ENCODE measurements at places on chromosomes 16 and 17.

DNA sequence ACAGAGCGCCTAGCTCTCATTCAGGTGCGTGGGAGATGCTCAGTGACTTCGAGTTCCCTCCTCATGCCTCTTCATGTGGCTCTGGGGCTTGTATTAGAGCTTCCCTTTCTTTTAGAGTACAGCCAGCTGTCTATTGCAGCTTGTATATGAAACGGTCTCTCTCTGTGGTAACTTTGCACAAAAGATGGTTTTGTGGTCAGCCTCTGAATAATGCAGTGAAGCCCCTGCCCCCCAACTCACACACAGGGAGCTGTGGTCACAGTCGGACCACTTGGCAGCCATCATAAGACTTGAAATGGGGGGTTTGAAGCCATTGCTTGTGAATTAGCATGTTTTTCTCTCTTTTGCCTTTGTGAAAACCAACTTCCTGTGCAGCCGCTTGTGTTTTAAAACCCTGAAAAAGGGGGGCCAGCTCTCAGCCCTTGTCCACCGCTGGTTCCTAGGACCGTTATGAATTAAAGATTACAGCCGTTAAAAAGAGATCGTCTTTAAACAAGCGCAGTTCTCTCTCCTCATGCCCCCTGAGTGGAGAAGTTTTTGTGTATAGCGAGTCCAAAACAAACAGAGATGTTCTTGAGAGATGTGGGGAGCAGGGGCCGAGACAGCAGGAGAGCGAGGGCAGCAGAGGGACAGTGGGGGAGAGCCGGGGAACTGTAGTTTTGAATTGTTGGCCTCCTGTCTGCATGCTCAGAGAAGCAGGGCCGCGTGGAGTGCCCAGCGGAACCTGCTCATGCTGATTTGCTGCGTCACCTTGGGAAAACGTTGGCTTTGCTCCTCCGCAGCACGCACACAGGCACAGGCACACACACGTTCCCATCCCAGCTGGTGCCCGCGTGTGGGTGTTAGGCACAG, 199.0 kb downstream of the MSI2 start:
- peak; percentile 98 for DNase-seq

GRCh38 chr16:10638101-10638500, 56.6 kb downstream of the TEKT5 start:
- no peak for DNase-seq

GRCh38 chr17:50473901-50474300, 4.8 kb upstream of the RSAD1 start:
- DNase-seq: no peak

DNA sequence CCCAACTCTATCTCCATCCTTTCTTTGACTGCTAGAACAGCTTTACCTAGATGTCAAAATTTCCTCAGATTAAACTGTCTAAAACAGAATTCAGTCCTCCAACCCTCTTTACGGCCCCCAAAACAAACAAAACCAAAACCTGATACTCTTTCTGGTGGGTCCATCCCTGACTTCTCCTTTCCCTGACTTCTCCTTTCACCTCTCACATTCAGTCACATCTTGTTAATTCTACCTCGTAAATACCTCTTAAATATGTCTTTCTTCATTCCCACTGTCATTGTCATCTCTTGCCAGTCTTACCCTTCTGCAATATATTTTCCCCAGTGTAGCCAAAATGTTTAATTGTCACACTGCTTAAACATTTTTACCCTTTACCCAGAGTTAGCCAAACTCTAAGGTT, 4.6 kb downstream of the PPM1E start:
- DNase-seq: no peak

- no peak for DNase-seq
Measured at GRCh38 chr17:28065706-28066105, 23.2 kb downstream of the NLK start.

DNA sequence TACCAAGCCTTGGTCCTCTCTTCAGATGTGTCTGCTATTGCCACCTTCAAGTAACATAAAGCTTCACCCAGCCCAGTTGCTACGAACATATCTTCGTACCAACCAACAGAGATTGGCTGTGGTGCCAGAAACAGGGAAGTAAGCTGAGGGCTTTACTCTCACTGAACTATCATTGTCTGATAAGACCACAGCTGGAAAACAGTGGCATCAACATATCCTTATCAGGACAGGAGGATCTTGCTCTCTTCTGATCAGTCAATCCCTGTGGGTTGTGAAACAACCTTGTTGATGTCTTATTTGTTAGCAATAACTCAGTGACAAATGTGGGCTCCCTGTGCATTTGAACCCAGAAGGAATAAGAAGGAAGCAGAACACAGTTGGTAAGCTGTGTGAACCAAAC, 446.3 kb upstream of the MAF start:
- no peak for DNase-seq

DNA sequence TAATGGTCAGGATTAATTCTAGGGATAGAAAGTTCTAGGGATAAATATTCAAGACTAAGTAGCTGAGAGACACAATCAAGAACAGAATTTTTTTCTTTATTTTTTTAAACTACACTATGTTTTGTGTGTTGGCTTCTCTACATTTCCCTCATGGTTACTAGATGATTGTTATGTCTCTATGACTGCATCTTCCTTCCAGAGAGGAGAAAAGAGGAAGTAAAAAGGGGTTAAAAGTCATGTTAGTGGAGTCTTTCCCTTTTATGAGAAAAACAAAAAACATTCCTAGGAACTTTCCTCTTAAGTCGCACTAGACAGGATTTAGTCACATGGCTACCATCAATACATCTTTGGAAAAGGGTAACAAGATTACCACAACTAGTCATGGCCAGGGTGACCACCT, 375.0 kb downstream of the KCNJ2 start:
- no peak for DNase-seq

- DNase-seq: peak; percentile 90
Measured at GRCh38 chr17:80891397-80892018, 100.1 kb upstream of the CHMP6 start.

DNA sequence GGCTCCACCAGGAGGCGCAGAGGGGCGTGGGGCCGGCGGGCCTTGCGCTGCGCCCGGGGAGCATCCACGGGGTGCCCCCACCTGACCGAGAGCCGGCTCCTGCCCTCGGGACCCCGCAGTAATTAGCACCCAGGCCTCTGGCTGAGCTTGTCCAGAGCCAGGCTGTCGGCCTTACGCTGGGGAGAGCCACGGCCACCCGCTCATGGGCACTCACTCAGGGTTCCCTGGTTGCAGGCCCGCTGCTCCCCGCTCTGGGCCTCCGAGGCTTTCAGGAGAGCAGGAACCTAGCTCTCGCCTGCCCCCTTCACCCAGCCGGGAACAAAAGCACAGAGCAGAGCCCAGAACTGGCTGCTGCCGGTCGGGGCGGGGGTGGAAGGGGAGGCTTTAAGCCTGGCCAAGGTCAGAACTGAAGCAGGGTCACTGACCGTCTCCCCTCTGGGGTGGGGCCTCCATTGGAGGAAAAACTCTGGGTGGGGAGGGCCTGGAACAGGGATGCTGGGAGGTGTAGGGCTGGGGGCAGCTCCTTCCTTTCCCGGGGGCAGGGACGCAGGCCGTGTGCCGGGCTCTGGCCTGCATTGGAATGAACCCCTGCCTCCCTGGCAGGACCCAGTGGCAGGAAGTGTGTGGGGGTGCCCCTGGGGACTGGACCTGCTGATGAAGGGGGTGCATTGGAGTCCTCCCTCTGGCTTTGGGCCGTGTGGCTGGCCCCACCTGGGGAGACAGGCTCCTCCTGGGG, 12.3 kb downstream of the GLIS2 start:
- DNase-seq: no peak

GRCh38 chr17:58577696-58578095, 63.3 kb upstream of the MTMR4 start:
- peak; percentile 23 for DNase-seq

DNA sequence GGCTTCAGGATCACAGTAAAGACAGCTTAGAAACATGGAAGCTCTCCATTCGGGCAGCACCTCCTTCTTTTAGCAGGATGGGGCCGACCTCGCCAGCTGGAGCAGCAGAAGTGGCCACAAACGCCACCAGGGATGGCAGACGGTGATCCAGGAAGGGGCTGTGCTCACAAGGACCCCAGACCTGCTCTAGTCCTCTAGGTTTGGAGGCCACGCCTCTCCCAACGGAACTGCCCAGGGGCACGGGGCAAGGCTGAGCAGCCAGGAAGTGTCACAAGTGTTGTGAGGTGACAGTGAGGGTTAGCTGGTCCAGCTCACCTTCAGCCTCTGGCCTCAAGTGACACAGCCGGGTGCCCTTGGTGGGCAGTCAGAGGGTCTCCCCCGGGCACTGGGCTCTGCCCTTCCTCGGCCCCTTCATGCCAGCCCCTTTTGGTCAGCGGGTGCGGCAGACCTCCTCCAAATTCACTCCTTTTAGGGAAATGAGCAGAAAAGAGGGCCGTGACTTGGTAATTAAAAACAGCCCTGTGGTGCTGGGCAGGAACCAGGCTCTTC, 20.4 kb downstream of the CEP295NL start:
- DNase-seq: no peak

DNA sequence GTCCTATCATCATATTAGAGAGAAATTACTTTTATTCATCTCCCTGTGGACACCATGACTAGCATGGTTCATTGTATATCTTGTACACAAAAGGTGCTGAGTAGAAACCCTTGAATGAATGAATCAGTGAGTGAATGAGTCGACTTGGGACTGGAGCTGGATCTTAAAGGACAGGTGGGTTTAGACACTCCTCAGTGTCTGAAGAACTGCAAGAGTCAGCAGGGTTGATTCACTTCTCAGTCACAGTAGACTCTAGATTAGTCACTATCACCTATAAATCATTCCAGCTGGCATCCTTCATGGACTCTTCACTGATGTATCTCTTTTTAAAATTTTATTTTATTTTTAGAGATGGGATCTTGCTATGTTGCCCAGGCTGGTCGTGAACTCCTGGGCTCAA, 30.1 kb upstream of the PMFBP1 start:
- no peak for DNase-seq

DNA sequence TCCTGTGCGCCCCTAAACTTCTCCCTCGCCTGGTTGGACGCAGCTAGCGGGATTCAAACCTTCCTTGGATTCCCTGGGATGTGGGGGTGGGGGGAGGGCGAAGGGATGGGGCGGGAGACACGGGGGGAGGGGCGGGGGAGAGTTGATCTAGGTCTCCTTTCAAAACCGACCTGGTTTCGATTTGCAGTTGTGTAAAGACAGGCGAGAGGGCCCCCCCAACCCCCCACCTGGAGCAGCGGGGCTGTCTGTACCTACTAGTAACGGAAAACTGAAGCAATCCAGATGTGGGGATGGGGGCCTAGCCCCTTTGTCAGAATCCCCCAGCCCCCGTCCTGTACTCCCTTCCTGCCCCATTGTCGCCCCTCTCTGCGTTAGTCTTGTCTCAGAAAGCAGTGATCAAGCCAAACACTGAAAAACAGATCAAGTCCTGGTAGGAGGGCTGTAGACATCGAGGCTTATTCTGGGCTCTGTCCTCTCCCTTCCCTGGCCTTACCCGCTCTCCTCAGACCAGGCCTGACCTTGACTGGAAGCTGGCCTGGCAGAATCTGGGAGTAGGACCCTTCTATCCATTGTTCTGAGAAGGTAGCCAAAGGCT, 902 bp downstream of the DLX4 start:
- DNase-seq: no peak

DNA sequence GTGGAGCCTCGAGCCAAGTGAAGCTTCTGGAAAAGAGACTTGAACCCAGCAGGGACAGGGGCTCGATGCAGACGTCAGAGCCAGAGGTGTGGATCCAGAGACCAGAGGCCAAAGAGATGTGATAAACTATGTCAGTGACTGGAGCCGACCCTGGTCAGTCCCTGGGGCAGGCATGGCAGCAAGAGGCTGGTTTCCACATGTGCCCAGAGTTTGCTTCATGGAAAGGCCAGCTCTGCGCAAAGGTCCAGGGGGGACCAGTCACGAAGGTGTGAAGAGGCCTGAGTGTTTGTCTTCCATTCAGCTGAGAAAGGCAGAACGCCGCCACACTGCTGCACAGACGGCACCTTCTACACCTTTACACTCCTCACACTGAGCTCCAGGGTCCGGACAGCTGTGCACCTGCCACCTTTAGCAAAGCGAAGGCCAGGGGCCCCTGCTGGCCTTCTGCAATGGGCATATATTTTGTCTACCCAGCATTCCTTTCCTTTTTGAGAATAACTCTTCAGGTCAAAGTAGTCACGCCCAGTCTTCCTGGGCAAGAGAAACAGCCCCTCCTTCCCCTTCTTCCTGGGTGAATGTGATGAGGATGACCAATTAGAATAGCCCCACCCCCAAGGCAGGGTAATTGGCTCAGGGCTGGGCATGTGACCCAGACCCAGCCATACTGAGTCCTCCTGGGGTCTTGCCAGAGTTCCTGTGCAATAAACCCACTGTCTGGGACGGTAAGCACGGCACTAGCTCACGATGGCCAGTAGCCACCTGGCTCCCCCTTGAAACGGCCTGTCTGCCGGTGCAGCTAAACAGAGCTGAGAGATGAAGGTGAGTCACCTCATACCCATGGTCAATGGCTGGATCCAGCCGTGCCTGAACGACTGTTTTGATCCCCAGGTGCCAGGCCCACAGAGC, 2.3 kb upstream of the RPH3AL start:
- no peak for DNase-seq

DNA sequence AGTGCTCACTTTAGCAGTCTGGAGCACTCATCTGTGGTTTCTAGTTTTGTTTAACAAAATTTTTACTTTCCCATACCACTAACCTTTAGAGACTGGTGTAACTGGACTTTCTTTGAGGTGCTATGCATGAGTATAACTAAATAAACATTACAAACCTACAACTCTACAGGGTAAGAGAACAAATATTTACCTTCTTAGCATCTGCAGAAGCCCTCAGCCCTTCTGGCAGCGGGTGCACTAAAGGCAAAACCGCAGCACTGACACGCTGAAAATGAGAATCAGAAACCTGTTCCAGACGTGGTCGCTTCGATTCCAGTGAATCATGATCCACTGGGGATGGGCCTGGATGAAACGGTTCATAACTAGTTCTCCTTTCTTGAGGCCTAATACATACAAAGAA, 43.7 kb downstream of the NCOR1 start:
- DNase-seq: peak; percentile 53

GRCh38 chr16:3825940-3826339, 54.6 kb downstream of the CREBBP start:
- DNase-seq: no peak

DNA sequence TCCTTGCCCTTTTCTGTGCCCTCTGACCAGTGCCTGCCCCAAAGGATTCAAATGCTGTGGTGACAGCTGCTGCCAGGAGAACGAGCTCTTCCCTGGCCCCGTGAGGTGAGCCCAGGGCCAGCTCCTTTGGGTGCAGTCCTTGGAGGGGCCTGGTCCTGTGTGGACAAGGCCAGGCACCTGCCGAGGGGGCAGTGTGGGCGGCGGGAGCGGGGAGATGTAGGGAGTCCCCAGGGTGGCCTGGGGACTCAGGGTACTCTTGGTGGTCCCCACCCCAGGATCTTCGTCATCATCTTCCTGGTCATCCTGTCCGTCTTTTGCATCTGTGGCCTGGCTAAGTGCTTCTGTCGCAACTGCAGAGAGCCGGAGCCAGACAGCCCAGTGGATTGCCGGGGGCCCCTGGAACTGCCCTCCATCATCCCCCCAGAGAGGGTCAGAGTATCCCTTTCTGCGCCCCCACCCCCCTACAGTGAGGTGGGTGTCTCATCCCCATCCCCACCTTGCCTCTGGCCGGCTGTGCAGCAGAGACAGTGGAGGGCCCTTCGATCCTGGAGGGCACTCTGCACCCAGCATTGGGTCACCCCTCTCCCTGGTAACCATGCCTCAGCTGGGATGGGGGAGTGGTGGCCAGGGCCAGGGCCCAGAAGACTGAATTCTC, 4.4 kb downstream of the TMEM92 start:
- no peak for DNase-seq

- no peak for DNase-seq
Measured at GRCh38 chr16:5903832-5904231, 806.2 kb upstream of the EEF2KMT start.

All from astrocyte of the cerebellum (primary cell).